ENCODE measurements at places on chromosomes 1 and 21. TPM values are rescaled to one million over a fixed set of nuclear protein-coding genes. Genes with fewer than 3 reads are reported as not detected.
A peak's percentile ranks its signal among the peaks of the same experiment; 100 is the strongest.

Gene GSTM5
- 9.9 TPM for total RNA-seq

Gene SPATA21
- total RNA-seq = not detected

Gene PTPN7
- total RNA-seq = not detected

Gene RGS13
- total RNA-seq = not detected

- H3K27ac ChIP-seq = no peak overlapping the region
- peaks cover 18% of the 10 kb centered on the region for H3K4me1 ChIP-seq
- peaks cover 16% of the 10 kb centered on the region for H3K27me3 ChIP-seq
Observed at GRCh38 chr1:20449735-20450311, 36.2 kb downstream of the CAMK2N1 start.

DNA sequence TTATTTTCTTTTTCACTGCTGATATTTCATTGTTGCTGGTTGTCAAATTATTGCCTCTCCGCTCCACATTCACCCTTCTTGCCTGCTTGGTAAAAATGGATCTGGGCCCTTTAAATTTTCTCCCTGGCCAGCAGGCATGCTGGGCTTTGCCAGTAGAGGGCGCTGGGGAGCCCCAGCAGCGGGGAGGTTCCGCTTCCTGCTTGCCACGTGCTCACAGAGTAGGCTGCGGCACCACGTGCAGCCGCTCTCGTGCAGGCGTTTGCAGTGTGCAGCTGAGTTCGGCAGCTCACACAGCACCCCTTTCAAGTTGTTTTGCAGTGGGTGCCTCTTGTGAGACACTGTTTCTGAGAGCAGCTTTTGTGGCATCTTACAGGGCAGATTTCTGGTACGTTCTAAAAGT is at the start of gene ACTL8:
ACTL8 (plus strand) TSS at position 214 of the 400 bp plus-strand sequence. CDS start 67,676 bp downstream, outside the sequence.
- peaks cover 30% of the 10 kb centered on the region for H3K36me3 ChIP-seq
- no peak within 1 kb of the TSS for H3K4me3 ChIP-seq
- H3K27me3 ChIP-seq = peaks cover 7% of the 10 kb centered on the region
- DNase-seq = no peak
- no peak within 1 kb of the TSS for H3K27ac ChIP-seq

DNA sequence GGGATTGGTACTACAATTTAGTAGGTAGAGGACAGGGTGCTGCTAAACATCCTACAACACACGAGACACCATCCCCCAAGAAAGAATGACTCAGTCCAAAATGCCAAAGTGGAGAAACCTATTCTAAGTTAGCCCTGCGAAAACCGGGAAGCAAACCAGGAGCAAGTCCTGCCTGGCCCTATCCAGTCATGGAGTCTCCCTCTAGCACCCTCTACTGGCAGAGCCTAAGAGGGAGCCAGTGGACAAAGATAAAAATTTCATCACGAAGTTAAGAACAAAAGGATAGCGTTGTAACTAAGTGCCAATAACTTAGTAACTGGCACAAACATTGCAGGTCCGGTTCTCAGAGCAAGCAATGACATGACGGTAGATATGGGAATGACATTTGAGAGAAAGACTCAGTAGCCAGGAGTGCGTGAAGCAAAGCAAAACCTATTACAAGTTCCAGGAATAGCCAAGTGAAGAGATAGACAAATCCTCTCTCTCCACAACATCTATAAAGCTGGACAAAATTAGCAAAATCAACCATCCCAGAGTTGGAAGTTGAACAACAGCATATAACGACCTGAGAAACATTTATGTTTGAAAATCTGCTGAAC is 383.5 kb downstream of the OMA1 start:
- H3K36me3 ChIP-seq = peaks cover 4% of the 10 kb centered on the region
- H3K4me3 ChIP-seq = no peak overlapping the region
- DNase-seq = peak; percentile 59
- no peak overlapping the region for H3K27ac ChIP-seq
- H3K27me3 ChIP-seq = no peaks in the 10 kb centered on the region
- H3K4me1 ChIP-seq = peaks cover 6% of the 10 kb centered on the region

- H3K4me1 ChIP-seq = no peaks in the 10 kb centered on the region
- no peak overlapping the region for H3K27ac ChIP-seq
- H3K27me3 ChIP-seq = no peaks in the 10 kb centered on the region
- no peak for DNase-seq
- H3K36me3 ChIP-seq = peaks cover 4% of the 10 kb centered on the region
Observed at GRCh38 chr1:232579958-232580941, 49.7 kb downstream of the SIPA1L2 start.

- peaks cover 55% of the 10 kb centered on the region for H3K4me1 ChIP-seq
- DNase-seq = peak; percentile 17
- no peak overlapping the region for H3K4me3 ChIP-seq
- no peak overlapping the region for H3K27ac ChIP-seq
- no peaks in the 10 kb centered on the region for H3K36me3 ChIP-seq
Observed at GRCh38 chr1:41479000-41479807, 5.3 kb downstream of the EDN2 start.

- H3K4me1 ChIP-seq = no peaks in the 10 kb centered on the region
- H3K27me3 ChIP-seq = peaks cover 5% of the 10 kb centered on the region
- no peak overlapping the region for H3K4me3 ChIP-seq
- no peak for DNase-seq
Observed at GRCh38 chr1:213994888-213995287, 7.1 kb downstream of the PROX1 start.

DNA sequence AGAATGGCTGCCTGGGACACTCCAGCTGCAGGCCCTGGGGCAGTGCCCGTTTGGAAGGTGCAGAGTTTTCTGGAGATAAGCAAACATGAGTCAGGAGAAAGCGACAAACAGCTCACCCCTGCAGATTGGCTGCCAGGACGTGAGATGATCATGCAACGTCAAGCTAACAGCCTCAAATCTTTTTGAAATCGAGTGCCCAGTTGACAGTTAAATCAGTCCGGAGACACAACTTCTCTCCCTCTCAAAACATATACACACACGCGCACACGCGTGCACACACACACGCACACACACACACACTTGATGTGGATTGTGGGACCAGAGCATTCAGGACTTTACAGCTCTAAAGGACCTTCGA is 49.4 kb downstream of the TENT5C start:
- no peaks in the 10 kb centered on the region for H3K36me3 ChIP-seq
- peaks cover 12% of the 10 kb centered on the region for H3K27me3 ChIP-seq
- no peak for DNase-seq
- H3K4me1 ChIP-seq = peaks cover 21% of the 10 kb centered on the region
- H3K27ac ChIP-seq = no peak overlapping the region
- H3K4me3 ChIP-seq = no peak overlapping the region

DNA sequence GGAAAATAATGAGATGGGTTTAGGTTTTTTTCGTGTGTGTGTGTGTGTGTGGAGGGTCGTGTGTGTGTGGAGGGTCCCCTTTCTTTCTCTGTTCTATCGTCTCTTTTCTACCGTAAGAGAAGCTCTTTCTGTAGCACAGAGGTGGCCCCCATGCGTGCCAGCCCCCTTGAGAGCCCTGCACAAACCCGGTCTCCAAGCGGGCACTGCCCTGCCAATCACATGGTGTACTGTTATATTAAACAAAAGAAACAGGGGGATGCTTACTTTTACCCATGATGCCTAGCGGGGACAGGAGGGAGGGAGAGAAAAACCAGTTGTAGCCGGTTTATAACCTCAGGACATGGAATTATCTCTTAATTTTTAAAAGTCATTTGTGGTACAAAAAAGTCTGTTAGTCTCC is 41.0 kb downstream of the GATAD2B start:
- no peaks in the 10 kb centered on the region for H3K27me3 ChIP-seq
- H3K27ac ChIP-seq = no peak overlapping the region
- no peak overlapping the region for H3K4me3 ChIP-seq
- no peaks in the 10 kb centered on the region for H3K36me3 ChIP-seq
- H3K4me1 ChIP-seq = peaks cover 2% of the 10 kb centered on the region

DNA sequence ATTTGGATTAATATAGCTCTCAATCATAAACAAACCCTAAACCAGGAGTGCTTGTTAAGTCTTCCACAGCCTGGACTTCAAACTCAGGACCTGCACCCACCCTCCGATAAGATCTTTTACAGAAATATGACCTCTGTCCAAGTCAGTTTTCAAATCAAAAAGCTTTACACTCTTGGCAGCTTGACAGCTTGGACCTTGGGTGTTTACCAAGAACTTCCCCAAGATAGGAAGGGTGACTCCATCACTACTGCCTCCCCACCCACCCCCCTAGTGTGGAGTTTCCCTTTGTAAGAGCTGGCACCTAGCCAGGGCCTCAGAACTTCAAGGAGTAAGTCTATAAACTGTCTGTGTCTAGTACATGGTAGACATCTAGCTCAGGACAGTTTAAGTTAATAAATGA is 9.6 kb downstream of the BCAR3 start:
- no peak for DNase-seq
- peaks cover 94% of the 10 kb centered on the region for H3K4me1 ChIP-seq
- no peaks in the 10 kb centered on the region for H3K27me3 ChIP-seq
- peaks cover 42% of the 10 kb centered on the region for H3K36me3 ChIP-seq

DNA sequence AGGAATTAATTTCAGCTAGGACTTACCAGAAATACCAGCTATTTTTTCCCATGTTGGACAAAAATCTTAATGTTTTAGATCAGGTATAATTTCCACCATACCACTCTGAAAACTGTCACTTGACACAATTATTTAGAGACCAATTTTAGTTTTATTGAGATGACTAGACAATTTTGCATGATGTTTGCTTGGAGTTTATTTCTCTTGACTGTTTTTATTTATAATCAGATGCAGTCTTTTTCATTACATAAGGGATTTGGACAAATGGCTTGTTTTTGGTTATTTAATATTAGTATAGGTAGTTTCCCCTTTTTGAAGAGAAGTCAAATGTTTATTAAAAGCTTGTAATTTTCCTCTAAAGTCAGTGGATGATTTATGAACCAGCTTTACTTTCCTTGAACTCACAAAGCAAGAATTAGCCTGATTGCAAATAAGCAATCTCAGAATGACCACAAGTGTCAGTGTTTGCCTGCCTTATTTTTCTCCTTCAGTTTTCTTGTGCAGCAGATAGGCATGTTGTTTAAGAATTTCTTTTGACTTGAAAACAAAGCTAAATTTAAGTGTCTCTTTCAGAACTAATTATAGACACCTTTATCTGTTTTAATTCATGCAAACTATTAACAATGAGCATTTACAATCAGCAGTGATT is 3.8 kb upstream of the B3GALT2 start:
- H3K4me1 ChIP-seq = peaks cover 58% of the 10 kb centered on the region
- no peaks in the 10 kb centered on the region for H3K27me3 ChIP-seq
- peaks cover 16% of the 10 kb centered on the region for H3K36me3 ChIP-seq
- peak overlapping the region; percentile 47 for H3K27ac ChIP-seq

DNA sequence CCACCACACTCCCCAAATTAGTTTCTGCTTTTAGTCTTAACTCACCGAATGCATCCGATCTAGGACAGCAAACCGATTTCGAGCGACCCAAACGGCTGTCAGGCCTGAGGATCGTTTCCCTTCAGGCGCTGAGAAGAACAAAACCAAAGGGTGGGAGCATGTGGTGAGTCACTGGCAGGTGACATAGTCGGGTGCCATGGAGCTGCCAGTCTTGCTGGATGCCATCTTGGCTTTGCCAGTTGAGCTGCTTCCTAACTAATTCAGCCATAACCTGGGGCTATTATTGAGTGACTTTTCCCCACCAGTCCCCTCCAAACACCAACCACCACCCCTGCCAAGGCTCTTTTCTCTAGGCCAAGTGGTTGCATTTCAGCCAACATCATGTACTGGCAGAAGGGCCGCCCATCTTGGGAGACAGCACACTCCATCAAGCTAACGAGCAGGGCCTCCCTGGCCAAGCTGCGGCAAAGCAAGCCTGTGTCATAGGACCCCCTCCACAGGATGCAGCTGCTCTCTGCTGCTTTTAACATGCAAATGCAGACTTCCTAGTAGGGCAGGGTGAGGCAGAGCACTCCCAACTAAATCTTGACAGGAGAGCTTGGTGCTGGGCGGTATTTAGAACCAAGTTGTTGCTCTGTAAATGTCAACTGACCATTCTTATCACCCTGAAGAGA is 22.3 kb upstream of the PEX19 start:
- H3K27ac ChIP-seq = no peak overlapping the region
- peaks cover 28% of the 10 kb centered on the region for H3K4me1 ChIP-seq
- no peaks in the 10 kb centered on the region for H3K27me3 ChIP-seq
- no peak overlapping the region for H3K4me3 ChIP-seq
